Thoracic aorta (tissue), 2 donors: ENCODE measurements at places on chromosomes 5 and 9. TPM values are rescaled to one million over a fixed set of nuclear protein-coding genes. Genes with fewer than 3 reads are reported as not detected.

DNA sequence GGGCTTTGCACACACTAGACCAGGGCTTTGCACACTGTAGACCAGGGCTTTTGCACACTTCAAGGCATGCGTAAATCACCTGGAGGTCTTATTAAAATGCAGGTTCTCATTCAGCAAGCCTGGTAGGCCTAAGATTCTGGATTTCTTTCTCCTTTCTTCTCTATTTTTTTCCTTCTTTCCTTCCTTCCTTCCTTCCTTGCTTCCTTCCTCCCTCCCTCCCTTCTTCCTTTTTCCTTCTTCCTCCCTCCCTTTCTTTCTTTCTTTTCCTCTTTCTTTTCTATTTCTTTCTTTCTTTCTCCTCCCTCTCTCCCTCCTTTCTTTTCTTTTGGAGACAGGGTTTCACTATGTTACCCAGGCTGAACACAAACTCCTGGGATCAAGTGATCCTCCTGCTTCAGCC lies 24.3 kb upstream of the CNOT6 start:
- H3K27ac ChIP-seq = no peak overlapping the region
- no peaks in the 10 kb centered on the region for H3K27me3 ChIP-seq
- no peak for DNase-seq
- H3K36me3 ChIP-seq = no peaks in the 10 kb centered on the region
- H3K4me1 ChIP-seq = no peaks in the 10 kb centered on the region

The ZNF658 gene
- 4.0 TPM for total RNA-seq

The IQGAP2 gene
- total RNA-seq = 15.3 TPM

GRCh38 chr9:112028242-112029221 lies 131.9 kb downstream of the UGCG start:
- no peaks in the 10 kb centered on the region for H3K27me3 ChIP-seq
- no peaks in the 10 kb centered on the region for H3K36me3 ChIP-seq
- DNase-seq = no peak
- no peak overlapping the region for H3K4me3 ChIP-seq

- no peak overlapping the region for H3K27ac ChIP-seq
- DNase-seq = no peak
- H3K4me3 ChIP-seq = peak overlapping the region; percentile 71
- no peaks in the 10 kb centered on the region for H3K36me3 ChIP-seq
- peaks cover 7% of the 10 kb centered on the region for H3K4me1 ChIP-seq
- H3K27me3 ChIP-seq = no peaks in the 10 kb centered on the region
Observed at GRCh38 chr5:139903795-139904565, 108.4 kb downstream of the PSD2 start.
